ENCODE measurements at places on chromosomes 7 and 10.
A peak's percentile ranks its signal among the peaks of the same experiment; 100 is the strongest.

DNA sequence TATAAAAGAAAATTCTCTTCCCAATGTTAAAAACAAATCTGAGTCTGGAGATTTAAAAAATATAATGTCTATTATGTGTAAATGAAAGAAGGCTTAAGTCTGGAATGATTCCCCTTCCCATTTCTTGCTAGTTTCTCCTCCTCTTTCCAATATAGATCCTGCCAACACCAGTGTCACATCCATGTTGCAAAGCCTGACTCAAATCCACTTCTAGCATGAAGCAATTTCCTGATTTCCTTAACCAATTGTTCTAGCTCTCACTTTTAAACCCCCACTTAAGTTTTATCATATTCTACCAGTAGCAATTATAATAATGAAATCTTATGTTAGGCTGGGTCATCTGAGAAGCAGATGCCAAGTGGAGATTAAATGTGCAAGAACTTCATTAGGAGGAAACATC is 100.1 kb upstream of the SEC61G start:
- DNase-seq = no peak

DNA sequence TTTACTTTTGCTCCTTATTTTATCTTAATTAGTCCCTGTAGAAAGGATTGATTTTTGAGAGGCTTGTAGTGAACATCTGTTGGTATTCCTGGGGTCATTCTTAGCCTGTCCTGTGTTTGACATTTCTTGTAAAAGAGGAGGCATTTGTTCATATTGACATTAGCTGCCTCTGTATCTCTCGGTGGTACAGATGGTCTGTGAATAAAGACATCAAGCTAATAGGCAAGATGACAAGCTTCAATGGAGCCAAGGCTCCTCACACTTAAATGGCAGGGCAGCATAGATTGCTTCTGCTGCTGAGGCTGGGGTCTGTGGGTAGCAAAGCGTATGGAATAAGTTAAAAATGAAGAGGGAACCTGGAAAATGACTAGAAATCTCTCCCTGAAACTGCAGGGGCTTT is 687.6 kb downstream of the LRMDA start:
- DNase-seq = no peak

DNA sequence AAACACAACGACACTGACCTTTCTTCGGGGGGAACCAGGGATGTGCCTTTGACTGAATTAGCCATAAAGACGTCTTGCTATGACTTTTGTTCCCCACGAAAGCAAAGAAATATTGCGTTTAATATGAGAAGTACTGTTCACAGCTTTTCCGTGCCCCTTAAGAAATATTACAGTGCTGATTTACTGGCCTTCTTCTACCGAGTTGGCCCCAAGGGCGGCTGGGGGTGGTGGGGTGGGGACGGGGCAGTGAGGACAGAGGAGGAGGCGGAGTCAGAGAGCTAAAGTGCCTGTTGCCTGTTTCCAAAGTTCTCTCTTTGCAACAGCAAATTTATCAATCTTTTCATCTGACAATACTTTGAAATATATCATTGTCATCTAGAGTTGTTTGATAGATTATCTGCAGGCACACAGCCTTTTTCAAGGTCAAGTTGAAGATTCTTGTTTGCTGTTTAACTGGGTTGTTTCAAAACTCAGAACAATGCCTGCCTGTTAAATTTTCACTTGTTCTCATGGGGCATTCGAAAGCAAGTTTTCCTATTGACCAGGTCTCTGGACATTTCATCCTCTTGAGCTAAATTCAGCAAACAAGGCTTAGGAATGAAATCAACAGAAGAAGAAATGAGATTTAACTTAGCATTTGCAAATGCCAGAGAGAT is 9.0 kb downstream of the PTF1A start:
- no peak for DNase-seq

GRCh38 chr10:89391907-89392756 is at the start of gene IFIT1:
Gene IFIT1, plus strand, starts transcription at chr10:89392623. Its CDS starts 90 bp downstream, at chr10:89392713.
- DNase-seq = peak; percentile 9

- no peak for DNase-seq
Observed at GRCh38 chr7:66748791-66749190, 8.3 kb downstream of the RABGEF1 start.

DNA sequence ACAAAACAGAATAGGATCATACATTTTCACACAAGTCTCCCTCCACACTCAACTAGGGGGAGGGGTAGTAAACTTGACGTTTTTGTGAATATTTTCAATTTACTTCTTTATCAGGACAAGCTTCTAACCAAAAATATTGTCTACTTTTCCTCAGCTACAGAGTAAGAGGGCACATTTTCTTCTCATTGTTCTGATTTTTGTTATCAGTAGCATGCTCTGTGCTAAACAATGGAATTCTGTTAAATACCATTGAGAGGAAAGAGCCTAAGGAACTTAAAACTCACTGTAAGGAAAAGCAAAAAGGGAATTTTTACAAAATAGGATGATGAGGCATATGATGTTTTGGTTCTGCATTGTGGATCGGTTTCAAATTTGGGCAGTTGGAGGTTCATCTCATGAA is 41.2 kb downstream of the ANLN start:
- no peak for DNase-seq

DNA sequence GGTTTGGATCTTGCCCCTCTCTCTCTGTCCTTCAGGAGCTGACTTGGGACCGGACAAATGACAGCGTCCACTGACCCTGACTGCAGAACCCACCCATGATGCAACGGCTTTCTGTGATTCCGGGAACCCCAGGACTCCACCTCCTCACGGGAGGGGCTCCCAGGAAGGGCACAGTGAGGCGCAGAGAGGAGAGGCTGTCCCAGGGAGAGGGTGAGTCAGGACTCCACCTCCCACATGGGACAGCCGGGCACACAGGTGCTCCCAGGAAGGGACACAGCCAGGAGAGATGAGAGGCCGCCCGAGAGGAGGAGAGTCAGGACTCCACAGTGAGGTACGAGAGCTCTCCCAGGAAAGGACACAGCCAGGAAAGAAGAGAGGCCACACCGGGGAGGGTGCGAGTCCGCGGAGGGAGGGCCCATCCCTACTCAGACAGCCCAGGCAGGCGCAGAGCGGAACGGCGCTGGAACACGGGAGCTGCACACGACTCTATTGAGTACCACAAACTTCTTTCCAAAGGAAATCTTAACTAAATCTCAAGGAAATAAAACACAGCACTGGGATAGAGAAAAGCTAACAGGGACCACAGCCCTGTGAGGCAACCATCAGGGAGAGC is 162.5 kb downstream of the MAD1L1 start:
- DNase-seq = no peak

GRCh38 chr7:94338921-94339371 is 55.7 kb upstream of the COL1A2 start:
- no peak for DNase-seq

GRCh38 chr7:44144426-44144967 is 3.4 kb upstream of the MYL7 start:
- DNase-seq = no peak

DNA sequence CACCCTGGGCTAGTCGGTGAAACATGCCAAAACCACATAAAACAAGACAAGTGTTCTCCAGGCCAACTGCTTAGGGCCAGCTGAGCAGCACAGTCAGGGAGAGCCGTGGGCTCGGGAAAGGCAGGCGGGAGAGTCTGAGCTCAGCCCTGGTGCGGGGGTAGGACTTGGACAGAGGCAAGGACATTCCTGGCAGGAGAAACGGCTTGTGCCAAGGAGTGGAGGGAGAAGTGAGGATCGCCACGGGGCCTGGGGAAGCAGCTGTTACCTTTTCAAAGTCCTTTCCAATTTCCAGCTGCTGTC is 4.2 kb downstream of the ELN start:
- DNase-seq = no peak

DNA sequence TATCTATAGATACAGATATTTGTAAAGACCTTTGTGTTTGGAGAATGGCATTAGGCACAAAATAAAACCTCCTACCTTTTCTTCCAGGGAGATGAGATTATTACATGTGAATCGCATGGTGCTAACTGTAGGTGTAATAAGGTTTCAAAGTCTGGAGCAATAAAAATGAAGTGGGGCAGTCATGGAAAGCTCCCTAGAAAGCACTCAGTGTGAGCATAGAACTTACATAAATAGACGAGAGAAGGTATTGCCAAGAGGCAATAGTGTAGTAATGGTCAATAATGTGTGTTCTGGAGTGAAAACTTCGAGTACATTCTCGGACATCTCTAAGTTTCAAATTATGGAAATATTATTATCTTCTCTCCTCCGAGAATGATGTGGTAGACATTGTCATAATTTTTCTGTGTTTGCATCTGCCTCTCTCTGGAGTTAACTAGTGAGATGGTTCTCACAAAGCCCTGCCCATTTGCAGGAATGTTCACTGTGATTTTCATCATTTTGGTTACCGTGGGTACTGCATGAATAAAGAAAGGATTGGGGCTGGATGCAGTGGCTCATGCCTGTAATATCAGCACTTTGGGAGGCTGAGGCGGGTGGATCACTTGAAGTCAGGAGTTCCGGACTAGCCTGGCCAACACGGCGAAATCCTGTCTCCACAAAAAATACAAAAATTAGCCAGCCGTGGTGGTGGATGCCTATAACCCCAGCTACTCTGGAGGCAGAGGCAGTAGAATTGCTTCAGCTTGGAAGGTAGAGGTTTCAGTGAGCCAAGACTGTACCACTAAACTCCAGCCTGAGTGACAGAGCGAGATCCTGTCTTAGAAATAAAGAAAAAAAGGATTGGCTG is 10.6 kb downstream of the VIM start:
- no peak for DNase-seq

- no peak for DNase-seq
Observed at GRCh38 chr10:71927776-71928592, 36.2 kb upstream of the CHST3 start.

DNA sequence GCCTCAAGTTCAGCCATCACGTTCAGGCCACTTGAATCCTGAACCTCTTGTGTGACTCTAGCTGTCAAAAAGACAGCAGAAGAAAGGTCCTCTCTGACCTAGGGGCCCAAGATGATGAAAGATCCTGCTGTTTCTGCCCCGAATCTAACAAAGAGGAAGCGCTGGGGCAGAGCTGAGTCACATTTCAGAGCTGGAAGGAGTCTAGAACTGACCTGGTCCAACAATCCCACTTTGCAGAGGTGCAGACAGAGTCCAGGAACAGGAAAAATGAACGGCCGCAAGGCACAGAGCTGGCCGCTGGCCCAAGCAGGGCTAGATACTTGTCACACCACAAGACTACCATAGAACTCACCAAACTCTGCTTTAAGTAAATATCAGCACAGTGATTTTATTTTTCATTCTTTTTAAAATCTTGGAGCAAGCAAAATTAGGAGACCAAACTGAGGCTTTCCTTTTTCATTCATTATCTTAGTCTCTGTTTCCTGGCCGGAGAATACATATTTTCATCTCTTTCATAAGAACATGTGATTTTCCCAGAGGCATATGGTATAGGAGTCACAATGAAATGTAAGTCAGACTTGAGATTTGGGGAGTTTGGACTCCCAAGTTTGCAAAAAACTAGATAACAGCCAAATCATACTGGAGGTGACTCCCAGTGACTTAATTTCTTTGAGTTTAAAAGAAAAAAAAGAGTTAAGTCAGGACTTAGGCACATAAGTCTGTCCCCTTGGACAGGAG is 52.8 kb downstream of the CHST15 start:
- no peak for DNase-seq

GRCh38 chr10:92544296-92544695 is 29.6 kb downstream of the IDE start:
- DNase-seq = no peak

DNA sequence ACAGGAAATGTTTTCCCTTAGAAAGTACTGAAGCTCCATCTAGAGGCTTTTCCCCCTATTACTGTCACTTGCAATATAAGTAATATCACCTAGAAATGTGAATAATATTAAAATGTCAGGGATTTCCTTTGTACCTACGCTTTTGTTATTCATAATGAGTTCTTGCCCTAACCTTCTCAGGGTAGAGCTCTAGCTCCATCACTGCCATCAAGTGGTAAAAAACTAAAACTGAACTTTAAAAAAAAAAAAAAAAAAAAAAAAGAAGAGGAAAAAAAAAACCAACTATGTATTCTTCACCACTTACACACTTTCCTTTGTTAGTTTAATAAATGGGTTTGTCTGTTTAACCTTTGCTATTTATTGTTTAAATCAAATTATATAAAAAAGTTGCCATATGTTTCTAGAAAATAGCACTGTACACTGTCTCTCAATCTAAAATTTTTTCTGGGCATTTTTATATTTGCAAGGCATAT is 49.9 kb downstream of the DNAJC1 start:
- no peak for DNase-seq

GRCh38 chr7:158458716-158459282 is 128.8 kb downstream of the PTPRN2 start:
- DNase-seq = no peak

GRCh38 chr10:132551808-132552130 is 14.2 kb downstream of the INPP5A start:
- no peak for DNase-seq

DNA sequence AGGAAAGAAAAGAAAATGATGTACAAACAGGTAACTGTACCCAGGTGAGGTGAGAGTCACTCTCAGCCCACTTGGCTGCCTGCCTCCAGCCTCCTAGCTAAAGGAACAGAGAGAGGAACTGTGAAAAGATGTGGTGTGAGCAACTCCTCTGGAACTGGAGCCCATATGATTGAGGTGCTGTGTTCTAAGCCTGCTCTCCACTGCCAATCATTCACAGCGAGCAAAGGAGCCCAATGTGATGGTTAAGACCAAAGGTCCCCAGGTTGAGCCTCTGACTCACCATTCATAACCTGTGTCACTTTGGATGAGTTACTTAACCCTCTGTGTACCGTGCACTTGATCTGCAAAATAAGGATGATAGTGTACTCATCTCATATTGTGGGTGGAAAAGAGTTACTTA is 868.1 kb upstream of the AUTS2 start:
- no peak for DNase-seq

DNA sequence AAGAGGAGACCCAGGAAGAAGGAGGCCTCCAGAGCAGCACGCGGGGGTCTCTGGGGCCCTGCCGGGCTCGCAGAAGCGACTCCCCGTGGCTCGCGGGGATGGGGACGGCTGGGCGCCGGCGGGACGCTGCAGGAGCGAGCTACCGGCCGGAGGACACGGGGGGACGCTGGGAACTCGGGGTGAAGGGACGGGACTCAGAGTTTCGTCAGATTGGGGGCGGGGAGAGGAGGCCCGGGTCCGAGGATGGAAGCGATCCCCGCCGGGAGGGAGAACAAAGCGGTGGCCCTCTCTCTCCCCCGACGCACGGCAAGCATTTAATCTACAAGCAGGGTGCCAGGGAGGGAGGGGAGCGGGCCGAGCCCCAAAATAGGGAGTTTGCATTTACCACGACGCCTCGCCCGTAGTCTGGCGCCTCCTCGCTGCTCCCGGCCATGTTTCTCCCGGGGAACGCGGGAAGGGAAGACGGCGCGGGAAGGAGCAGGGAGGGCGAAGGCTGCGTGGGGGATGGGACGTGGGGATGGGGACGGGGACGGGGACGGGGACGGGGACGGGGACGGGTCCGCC is at the start of gene PRTFDC1:
PRTFDC1 (minus strand) TSS at position 464 of the 564 bp plus-strand sequence; CDS start at position 433, 31 bp downstream.
- peak; percentile 8 for DNase-seq

DNA sequence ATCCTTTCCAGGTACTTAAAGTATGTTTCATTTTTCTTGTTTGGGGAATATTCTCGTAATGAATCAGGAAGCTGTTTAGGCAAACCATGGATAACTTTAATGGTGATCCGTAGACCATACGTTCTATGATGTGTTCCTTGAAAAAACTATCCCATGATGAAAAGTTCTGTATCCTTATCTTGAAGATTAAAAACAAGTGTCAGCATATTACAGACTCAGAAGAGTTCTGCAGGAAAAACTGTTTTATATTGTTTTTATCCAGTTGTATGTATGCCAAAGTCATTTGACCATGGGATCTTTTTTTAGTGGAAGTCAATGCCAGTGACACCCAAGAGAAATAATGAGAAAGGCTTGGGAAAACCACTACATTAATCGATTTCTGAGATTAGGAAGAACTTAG is 52.0 kb downstream of the DLD start:
- no peak for DNase-seq

GRCh38 chr10:21413268-21413667 is 112.2 kb downstream of the SKIDA1 start:
- no peak for DNase-seq

All from stimulated activated CD4-positive, alpha-beta T cell treated with anti-CD3 and anti-CD28 coated beads, Interleukin-1b, Interleukin-23, amount 100 ng/mL, for 48 hours (primary cell).